ENCODE measurements at places on chromosomes 1 and 21.

DNA sequence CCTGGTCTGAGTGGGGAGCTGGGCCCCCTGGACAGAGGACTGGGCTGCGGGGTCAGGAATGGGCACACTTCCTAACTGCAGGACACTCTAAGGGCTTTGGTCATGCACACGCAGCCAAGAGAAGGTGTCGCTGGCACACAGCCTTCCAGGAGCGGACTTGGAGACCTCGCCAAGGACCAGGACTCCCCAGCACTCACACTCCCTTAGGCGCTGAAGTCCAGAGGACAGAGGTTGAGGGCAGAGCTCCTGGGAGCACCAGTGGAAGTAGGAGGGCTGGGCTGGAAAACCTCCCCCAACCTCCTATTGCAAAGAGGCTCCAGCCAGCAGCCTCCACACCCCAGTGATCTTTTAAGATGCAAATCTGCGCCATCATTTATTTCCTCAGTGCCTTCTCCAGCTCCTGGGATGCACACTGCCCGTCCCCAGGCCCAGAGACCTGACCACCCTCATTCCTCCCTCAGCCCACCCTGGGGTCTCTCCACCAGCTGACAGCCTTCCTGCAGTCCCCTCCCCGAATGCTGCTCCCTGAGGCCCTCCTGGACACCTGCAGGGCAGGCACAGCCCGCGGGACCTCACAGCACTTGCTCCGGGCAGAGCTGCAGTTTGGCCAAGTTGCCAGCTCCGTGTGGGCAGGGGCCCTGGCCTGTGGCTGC, 3.0 kb downstream of the TSPEAR start:
- H3K4me1 ChIP-seq: peaks cover 22% of the 10 kb centered on the region
- no peak overlapping the region for H3K4me3 ChIP-seq
- H3K27me3 ChIP-seq: peaks cover 94% of the 10 kb centered on the region
- no peak overlapping the region for H3K27ac ChIP-seq

DNA sequence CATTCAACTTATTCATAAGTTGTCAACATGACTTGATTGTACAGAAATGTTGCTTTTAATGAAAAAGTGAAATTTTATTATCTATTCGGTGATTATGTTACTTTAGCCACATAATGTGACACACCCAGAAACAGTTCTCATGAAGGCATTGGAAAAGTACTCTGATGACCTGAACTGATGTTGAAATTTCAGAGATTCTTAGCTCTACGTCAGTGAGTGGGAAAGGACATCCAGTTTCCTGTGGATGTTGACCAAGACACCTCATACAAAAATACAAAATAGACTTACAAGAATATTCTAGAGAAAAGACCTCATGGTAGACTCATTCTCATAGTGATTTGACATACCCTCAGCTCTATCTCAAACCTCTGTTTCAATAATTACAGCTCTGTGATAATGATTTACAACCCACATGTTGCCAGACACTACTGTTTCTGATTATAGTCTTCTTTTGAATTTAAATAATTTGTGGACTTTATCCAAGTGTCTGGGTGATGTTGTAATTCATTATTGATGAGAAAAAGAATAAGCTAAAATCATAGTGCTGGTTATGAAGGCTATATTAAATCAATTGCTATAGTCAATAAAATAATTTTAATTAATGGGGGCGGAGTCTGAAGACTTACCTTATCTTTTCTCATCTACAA, 37.3 kb downstream of the KCNK2 start:
- H3K27me3 ChIP-seq: no peaks in the 10 kb centered on the region
- H3K27ac ChIP-seq: no peak overlapping the region
- no peak overlapping the region for H3K4me3 ChIP-seq
- no peak for DNase-seq
- no peaks in the 10 kb centered on the region for H3K36me3 ChIP-seq

GRCh38 chr21:37534431-37534830, 167.9 kb downstream of the DYRK1A start:
- peaks cover 52% of the 10 kb centered on the region for H3K27me3 ChIP-seq
- no peak for DNase-seq
- peaks cover 2% of the 10 kb centered on the region for H3K36me3 ChIP-seq
- H3K27ac ChIP-seq: no peak overlapping the region
- no peak overlapping the region for H3K4me3 ChIP-seq

DNA sequence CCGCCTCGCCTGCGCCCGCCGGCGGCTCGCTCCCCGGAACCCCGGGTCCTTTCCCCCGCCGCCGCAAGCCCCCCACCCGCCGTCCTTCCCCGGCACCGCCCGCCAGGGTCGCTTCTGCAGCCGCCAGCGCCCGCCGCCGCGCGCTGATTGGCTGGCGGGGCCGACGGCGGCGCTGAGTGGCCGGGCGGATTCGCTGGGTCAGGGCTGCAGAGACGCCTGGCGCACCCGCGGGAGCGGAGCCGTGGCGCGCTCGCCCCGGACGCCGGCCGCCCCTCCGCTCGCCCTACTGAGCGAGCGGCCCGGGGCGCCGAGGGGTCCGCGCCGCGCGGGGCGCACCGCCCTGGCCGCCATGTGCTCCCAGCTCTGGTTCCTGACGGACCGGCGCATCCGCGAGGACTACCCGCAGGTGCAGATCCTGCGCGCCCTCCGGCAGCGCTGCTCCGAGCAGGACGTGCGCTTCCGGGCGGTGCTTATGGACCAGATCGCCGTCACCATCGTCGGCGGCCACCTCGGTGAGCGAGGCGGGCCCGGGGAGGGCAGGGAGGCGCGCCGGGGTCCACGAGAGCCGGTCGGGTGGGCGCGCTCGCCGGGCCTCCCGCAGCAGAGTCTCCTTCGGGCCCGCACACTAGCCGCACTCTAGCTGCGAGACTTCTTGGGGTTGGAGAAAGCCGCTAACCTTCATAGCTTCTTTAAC, at the start of gene RIMKLA:
RIMKLA (plus strand) TSS at position 207 of the 694 bp plus-strand sequence; CDS start at position 350, 143 bp downstream.
- H3K27me3 ChIP-seq: peaks cover 49% of the 10 kb centered on the region
- peaks cover 6% of the 10 kb centered on the region for H3K4me1 ChIP-seq
- no peak within 1 kb of the TSS for H3K27ac ChIP-seq
- H3K36me3 ChIP-seq: no peaks in the 10 kb centered on the region

GRCh38 chr1:11101347-11101746, 1.7 kb upstream of the EXOSC10 start:
- no peak overlapping the region for H3K27ac ChIP-seq
- DNase-seq: no peak
- H3K27me3 ChIP-seq: no peaks in the 10 kb centered on the region
- peaks cover 13% of the 10 kb centered on the region for H3K4me1 ChIP-seq

DNA sequence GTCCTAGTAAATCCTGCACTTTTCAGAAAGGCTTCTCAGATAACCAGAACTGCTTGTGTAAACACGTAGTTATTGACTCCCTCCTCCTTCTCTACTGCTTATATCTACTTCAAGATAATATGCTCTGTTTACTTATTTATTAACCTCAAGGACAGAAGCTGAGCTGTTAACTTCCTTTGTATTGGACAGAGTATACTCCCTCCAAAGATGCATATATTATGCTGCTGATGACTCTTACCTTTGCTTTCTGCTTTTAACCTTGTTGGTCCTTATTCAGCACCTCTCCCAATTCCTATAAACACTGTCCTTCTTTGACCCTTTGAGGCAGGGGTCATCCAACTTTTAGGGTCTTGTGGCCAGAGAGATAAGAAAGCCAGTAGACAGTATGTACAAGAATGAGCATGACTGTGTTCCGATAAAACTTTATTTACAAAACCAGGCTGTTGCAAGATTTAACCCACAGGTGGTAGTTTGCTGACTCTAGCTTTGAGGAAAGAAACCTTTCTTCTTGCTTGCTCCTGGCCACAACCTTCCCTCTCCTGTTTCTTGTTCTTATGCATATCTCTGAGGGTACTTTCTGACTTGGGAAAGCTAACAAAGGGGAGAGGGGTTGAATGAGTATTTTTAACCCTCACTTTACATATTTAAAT, 4.9 kb downstream of the TPM3 start:
- H3K27ac ChIP-seq: no peak overlapping the region
- no peak overlapping the region for H3K4me3 ChIP-seq
- H3K4me1 ChIP-seq: peaks cover 8% of the 10 kb centered on the region

DNA sequence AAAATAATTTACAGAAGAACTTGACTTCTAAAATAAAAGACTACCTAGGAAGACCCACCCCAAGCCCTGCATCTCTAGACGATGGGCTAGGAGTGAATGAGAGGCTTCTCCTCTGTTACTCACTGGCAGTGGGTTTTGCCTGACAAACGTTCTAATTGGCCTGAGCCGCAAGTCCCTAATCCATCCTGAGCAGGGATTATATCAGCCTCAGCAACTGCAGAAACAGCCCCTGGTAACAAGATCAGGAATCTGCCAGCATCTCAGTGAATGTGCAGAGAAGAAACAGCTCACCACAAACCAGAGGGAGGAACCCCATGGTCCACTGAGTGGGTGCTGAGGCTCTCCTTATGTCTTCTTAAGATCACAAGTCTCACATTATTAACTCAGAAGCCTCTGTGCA, 240.6 kb downstream of the BRINP2 start:
- H3K4me1 ChIP-seq: no peaks in the 10 kb centered on the region
- no peaks in the 10 kb centered on the region for H3K36me3 ChIP-seq
- no peak overlapping the region for H3K4me3 ChIP-seq
- DNase-seq: no peak

GRCh38 chr1:39957299-39958015, 2.5 kb downstream of the MFSD2A start:
- H3K4me1 ChIP-seq: peaks cover 33% of the 10 kb centered on the region
- H3K4me3 ChIP-seq: peak overlapping the region; percentile 92
- DNase-seq: no peak

GRCh38 chr1:233759665-233760064, 144.8 kb upstream of the SLC35F3 start:
- H3K36me3 ChIP-seq: no peaks in the 10 kb centered on the region
- no peaks in the 10 kb centered on the region for H3K27me3 ChIP-seq
- H3K4me3 ChIP-seq: no peak overlapping the region
- no peak for DNase-seq
